ENCODE measurements at places on chromosomes 2 and 18.

DNA sequence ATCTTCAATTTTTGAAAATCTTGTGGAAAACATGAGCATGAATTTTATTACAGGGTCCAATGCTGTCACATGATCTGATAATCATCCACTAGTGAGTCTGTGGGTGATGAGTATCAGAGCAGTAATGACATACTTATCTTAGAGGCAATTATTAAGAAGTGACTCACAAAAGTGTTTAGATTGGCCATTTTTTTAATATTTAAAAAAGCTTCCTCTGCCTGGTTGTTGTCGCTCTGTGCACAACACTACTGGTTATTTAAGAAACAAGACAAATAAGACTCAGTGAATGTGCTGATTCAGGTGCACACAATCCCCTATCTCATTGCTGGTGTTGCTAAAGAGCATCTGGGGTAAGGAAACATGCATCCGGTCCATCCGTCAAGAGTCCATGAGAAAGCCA lies 665.8 kb upstream of the ZEB2 start:
- DNase-seq: peak; percentile 74

DNA sequence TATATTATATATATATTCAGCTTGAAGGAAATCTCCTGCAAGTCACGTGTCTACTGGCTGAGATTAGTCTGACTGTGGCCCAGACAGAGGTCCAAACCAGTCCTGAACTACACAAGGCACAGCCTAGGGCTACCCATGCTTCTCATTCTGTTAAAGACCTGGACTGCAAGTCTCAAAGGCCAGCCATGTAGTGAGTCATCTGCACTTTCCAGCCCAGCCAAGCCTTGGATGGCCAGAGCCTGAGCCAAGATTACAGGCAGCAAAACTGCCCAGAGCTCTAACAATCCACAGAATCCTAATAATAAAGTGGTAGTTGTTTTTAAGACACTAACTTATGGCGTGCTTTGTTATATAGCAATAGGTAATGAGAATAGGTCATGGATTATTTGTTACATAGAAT lies 259.6 kb downstream of the SS18 start:
- peak; percentile 89 for DNase-seq

DNA sequence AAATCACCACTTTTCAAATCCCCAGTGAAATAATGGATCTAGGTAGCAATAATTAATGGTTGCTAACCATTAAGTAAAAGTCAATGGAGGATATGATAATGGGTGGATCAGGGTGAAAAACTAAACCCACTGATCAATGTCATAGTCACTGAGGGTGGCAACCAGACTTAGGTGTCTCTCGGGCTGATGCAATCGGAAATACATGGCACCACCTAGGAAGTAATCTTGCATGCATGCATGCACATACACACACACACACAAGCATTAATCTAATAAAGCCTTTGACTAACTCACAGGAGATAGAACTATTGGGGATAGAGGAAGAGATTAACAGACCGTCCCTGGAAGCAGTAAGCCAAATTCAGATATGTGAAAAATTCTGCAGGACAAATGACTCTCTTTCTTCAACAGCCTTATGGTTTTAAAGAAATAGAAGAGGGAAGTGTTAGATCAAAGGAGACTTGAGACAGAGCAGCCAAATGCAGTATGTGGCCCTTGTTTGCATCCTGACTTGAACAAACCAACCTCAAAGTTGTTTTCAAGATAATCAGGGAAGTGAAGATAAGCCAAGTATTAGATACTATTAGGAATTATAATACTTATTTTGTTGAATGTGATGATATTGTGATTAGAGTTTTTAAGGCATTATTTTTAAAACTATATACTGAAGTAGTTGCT lies 186.0 kb upstream of the RMP24 start:
- DNase-seq: no peak

DNA sequence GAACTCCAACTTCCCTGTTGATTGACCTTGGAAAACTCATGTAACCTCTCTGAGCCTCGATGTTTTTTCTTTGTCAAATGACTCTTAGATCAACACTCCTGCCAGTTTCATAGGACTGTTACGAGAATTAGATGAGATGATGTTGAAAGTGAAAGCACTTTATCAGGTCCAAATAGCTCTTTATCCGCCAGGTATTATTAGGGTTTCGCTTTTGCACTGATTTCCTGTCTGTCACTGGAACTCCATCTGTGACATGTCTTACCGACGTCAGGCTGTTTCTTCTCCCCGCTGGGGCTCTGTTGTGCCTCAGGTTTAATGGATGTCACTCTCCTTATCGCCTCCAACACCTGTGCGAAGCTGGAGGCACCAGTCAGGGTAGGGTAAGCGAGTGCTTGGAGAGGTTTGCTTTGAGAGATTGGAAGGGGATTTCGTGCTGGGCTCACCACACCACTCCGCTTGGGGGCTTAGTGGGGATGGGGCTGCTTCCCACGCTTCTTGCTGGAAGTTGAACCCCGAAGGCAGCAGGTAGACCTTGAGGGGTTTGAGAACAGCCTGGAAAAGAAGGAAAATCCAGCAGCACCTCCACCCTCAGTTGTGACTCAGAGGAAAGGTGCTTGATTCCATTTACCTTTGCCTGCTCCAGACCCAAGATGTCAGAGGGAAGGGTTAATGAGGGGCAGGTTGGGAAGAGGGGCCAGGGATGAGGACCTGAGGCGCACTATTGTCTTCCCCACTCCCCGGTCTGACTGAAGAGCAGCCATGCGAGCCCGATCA lies 4.3 kb downstream of the GAD1 start:
- no peak for DNase-seq

DNA sequence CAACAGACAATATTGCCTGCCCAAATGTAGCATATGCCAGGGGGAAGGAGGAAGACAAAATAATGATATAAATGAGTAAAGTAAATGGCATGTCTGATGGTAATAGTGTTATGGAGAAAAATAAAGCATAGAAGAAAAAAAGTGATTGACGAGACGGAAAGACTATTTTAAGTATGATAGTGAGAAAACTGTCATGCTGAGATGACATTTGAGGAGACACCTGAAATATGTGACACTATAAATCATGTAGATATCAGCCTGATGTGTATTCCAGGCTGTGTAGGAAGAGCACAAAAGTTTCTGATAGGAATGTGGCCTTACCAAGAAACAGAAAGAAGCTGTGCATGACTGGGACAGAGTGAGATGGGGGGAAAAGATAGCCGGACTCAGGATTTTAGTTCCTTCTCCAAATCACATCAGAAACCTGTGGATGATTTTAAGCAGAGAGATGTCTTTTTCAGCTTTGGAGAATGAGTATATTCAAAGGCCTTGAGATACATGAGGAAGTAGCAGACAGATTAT lies 387.3 kb upstream of the SYT4 start:
- peak; percentile 16 for DNase-seq

DNA sequence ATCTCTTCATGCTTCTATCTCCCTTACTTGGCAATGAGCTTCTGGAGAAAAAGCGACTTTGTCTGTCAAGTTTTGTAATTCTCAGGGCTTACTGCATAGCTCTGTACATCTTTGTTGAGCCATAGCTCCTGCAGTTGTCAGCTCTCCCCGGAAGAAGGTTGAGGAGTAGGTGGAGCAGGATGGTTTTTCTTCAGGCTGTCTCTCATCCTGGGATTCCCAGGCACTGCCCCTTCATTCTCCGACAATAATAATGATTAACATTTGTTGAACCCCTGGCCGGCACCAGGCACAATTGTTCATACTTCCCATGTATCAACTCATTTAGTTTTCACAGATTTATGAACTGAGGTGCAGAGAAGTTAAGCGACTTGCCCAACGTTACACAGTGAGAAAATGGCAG lies 23.5 kb upstream of the RHOB start:
- DNase-seq: no peak

- DNase-seq: peak; percentile 47
Observed at GRCh38 chr18:47215554-47216138, 35.8 kb downstream of the SKOR2 start.

GRCh38 chr2:152468899-152469692 lies 134.1 kb downstream of the FMNL2 start:
- DNase-seq: peak; percentile 19

GRCh38 chr18:3319399-3319798 lies 57.5 kb downstream of the MYL12B start:
- DNase-seq: no peak

GRCh38 chr2:31192396-31192795 lies 24.9 kb downstream of the CAPN14 start:
- DNase-seq: no peak

DNA sequence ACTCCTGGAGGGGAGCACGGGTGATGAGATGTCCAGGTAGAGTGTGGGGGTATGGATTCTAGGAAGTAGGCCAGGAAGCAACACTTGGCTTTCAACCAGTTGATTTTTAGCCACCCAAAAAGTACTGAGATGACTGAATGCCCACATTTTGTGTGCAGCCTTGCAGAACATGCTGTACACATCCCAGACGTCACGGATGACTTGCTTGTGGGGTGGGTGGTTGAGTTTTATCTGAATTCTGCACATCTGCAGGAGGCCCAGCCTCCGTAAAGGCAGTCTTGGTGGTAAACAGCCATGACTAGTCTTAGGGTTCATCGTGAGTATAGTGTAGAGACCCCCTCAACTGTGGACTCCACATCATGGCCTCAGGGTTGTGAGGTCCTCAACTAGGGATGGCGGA lies 53.3 kb upstream of the CCDC195 start:
- no peak for DNase-seq

DNA sequence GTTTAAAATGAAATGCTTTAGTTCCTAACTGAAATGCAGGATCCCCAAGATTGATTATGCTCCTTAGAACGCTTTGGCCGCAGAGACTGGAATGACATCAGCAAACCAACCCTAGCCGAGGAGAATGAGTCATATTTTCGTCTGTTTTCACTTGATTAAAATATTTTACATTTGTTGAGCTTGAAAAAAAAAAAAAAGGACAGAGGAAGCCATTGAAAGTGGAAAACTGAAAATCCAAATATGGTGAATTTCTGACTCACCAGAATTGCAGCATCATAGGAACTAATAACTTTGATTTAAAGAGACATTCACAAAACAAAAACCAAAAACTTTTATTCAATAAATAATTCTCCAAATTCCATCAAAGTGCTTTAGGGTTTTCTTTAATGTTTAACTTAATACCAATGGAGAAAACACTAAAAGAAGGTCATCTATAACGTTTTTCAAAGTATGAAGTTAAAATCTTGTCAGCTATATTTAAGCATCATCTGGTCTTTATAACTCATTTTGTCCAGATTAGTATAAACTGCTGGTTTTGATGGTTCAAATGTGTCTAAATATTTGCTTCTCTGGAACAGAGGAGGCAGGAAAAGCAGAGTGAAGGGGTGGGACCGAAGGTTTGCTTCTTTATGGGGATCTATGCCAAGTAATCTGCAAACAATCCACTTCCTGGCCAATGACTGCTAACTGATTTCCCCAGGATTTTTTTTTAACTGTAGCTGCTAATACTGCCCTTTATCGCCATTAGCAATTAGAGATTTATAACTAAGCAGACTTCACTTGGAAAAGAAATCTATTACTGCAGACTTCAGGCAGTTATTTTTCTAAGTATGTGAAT lies 30.9 kb upstream of the COL5A2 start:
- DNase-seq: peak; percentile 94

DNA sequence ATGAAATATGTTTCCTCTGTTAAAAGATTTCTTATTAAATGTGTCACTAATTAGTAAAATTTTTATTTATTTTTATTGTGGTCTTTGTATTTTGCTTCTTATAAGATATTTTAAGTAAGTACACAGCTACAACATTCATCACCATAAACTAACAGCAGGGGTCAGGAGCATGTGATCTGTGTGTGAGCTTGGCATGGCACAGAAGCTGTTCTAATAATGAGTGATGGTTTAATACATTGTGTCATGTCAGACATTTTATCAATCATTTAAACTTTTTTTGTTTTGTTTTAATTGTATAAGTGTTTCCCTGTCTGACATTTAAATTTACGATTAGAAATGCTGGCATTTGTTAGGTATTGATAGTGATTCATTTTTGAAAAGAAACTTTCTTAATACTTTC lies 585.4 kb downstream of the DSC3 start:
- no peak for DNase-seq

- no peak for DNase-seq
Observed at GRCh38 chr2:144632809-144633208, 112.9 kb upstream of the ZEB2 start.

DNA sequence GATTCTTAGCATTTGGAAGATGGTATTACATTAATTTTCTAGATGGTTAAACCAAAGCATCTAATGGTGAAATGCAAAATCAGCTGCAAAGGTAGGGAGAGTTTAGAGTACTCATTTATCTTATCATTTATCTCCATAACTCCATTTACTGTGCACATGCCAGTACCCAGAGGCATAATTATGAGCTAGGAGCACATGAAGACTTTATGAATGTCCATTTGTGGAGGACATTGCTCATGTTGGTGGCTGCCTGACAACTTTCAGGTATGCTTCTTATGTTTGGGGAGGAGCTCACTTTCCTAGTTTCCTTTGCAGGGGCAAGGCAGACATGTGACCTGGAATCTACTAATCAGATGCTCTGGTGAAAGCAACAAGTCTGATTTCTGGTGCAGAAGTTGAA lies 134.0 kb downstream of the NRP2 start:
- no peak for DNase-seq

DNA sequence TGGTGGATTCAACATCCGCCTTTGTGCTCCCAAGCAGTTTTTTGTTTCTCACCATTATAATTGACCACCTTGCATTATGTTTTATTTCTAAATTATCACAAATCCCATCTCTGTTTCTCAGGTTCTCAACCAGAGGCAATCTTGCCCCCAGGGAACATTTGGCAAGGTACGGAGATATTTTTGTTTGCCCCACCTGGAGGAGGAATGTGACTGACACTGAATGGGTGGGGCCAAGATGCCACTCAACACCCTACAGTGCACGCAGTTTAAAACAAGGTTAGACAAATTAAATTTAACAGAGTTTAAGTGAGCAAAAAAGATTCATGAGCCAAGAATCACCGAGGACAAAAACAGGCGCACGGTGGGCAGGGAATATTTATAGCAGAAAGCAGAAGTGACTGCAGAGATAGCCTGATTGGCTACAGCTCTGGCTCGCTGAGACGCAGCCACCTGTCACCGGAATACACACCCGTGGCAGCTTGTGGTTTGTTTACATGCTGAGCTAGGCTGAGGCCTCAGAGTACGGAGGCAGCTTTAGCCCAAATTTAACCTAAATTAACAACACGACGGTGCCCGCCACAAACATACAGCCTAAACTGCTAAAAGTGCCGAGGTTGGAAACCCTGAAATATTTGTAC lies 150.0 kb upstream of the ALKAL2 start:
- no peak for DNase-seq

DNA sequence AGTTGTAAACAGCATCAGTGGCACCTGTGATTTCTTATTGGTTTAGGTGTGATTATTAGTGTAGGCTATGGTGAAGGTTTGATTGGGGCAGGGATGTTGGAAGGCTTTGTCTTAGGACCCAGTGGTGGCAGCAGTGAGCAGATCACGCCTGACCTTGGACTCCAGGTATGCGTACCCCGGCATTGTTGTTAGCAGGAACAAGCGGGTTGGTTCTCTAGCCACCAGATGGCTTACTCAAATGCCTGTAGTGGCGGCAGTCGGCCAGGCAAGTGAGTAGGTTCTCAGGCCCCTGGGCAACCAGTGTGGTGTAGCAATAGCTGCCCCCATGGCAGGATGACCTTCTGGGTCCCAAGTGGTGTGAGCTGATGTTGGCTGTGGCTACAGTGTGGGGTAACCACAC lies 558.3 kb downstream of the KCNJ3 start:
- no peak for DNase-seq

GRCh38 chr18:49521216-49521835 lies 34.3 kb upstream of the C18orf32 start:
- no peak for DNase-seq

GRCh38 chr2:191038241-191038725 lies 24.3 kb upstream of the STAT1 start:
- DNase-seq: peak; percentile 52

- peak; percentile 38 for DNase-seq
Observed at GRCh38 chr2:219079417-219079816, 18.7 kb upstream of the IHH start.

- peak; percentile 88 for DNase-seq
Observed at GRCh38 chr2:174606336-174606735, 8.7 kb upstream of the WIPF1 start.

Measured in EL (cell line).